LHCN-M2 (cell line): ENCODE measurements at places on chromosomes 2 and 18.

- no peak for DNase-seq
Observed at GRCh38 chr18:54957996-54958395, 1.3 kb downstream of the CCDC68 start.

DNA sequence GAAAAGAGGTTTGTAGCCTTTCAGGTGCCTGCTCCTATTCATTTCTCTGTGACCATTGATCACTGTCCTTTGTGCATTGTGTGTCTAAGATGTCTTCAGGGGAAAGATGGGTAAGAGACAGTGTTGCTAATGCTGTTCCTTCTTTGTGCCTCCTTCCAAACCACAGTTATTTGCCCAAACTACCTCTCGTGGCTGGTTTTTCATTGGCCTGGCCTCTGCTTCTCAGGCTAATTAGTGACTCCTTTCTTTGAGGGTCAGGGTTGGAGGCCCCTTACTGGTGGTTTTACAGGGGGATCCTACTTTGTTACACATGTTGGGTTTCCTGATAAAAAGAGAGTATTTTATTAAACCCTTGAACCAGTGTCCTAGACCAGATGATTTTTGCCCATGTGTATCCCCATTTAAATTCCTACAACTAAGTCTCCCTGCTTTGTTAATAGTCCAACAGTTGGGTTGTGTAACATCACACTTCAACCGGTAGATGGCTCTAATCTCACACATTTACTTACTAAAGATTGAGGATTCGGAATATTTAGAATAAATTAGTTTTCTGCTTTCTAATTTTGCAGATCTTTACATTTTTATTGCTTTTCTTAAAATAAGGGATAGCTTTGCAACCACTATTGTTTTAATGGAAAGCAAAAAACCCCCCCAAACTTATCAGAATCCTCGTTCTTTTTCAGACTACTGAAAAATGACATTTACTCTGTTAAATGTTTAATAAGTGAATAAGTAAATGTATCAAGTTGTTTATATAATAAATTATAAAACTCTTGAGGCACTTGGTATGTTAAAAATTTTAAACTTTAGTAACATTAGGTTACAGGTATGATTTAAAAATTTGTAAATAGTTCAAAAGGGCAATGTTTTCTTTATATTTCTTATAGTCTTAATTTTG, 2.4 kb downstream of the MARS2 start:
- peak; percentile 52 for DNase-seq

GRCh38 chr2:219537657-219538488, 5.7 kb downstream of the CHPF start:
- no peak for DNase-seq

- no peak for DNase-seq
Observed at GRCh38 chr18:61870151-61870550, 22.7 kb downstream of the RNF152 start.
